ENCODE measurements at places on chromosomes 11 and 22.

GRCh38 chr11:92304271-92304670, 79.7 kb downstream of the FAT3 start:
- DNase-seq, result no peak

- DNase-seq, result no peak
Measured at GRCh38 chr11:10072841-10073240, 221.2 kb downstream of the SBF2 start.

GRCh38 chr11:2521081-2521732, 76.4 kb downstream of the KCNQ1 start:
- no peak for DNase-seq

DNA sequence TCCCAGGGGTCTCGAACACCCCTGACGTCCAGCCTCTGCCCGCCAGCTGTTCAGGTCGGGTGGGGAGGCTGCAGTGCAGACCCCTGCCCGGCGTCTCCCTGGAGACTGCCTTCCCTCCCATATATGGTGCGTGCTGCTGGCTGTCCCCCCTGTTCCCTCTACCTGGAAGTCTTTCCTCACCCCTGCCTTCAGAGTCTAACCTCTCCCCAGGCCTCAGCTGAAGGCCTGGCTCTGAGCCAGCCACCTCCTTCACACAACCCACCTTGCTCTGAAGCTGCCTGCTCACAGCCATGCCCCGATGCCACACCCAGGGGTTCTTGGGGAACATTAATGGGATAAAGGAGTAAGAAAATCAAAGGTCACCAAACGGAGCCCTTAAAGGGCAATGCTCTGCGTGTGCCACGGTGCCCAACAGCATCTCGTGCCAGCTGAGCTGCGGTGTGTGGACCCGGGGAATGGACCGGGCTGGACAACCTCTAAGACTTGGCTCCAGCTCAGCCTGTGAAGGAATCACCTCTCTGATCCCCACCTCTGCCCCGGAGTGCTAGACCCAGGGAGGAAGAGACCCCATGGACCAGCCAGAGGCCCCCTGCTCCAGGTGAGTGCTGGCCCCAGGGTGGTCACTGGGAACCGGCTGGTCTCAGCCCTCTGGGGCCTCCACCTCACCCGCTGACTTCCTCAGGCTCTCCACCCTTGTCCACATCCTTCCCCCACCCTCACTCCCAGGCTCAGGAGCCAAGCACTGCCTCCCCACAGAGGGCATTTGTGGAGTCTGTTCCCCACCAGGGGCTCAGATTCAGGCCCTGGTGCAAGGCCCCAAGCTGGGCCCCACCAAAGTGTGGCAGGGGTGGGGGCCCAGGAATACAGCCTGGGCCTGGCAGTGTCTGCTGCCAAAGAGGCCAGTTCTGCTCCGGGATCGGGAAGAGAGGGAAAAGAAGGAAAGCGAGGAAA, at the start of gene NLRP6:
NLRP6 (plus strand) TSS at position 407 of the 951 bp plus-strand sequence; CDS start at position 570, 163 bp downstream.
- no peak for DNase-seq

DNA sequence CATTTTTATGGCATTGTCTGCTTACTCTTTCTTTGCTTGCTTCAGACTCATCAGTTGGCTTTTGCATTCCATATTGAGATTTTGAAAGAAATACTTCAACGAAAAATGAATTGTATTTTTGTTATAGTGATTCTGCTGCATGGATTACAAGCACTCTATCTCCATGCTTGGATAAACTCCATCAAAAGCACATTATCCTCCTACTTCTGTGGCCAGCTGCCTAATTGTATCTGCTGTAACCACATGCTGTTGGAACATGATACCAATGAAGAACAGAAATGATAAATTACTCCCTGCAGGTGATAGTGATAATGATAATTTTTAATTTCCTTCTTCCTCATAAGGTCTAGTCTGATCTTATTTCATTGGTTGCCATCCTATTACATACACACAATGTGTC, 100.8 kb downstream of the PRMT3 start:
- DNase-seq, result peak; percentile 87

DNA sequence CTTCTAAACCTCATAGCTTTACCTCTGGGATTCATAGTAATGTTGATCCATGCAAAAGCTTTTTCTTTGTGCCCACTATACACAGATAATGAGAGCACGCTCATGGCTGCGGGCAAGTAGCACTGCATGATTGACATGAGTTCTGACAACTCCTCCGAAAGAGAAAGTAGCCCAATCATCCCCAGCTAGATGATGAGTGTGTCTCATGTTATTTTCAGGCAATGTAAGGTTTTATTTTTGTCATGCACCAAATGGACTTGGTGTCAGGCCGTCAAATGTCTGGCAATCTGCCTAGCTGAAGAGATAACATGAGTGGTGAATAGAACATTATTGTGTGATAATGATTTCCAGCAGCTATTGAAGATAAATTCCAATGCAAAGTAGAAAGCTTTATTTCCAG, 662.6 kb downstream of the NTM start:
- no peak for DNase-seq

DNA sequence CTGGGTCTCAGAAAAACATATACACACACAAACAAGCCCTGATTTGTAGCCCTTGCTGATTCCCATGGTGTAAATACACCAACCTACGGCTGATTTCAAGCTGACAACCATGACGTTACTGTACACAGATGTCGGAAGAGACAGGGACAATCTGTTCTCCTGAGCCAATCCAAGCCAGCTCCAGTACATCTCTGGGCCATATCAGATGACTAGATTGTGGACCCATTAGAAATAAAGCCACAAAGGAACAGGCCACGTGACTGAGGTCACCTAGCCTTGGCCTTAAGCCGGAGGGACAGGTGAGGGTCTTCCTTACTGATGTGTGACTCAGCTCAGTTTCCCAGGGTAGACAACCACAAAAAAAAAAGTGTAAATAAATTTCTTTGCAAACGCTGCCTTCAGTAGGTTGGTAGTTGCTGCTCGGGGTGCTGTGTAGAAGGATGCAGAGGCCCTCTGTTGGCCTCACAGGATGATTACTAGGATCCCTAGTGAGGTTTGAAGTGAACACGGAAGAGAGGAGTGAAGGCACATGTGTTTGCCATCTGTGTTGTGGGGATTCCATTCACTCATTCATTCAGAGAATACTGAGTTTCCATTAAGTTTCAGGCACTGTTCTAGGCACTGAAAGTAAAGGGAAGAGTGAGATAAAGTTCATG, 99.0 kb upstream of the LARGE1 start:
- DNase-seq, result no peak

DNA sequence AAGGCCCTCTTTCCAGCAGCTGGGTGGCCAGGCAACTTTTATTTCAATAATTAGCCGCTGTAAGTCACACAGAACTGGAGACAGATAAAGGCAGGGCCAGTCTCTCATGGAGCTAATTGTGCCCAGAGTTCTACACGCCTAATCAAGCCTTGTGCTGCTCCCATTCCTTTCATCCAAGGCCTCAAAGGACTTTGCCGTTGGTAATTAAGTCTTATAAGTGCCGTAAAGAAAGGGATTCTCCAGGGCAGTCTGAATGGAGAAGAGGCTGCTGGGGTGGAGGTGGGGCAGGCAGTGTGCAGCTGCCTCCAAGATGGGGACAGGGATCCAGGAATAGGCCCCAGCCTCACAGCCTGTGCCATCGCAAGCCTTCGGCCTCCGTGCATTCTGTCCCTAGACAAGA, 357.9 kb downstream of the TENM4 start:
- DNase-seq, result no peak

DNA sequence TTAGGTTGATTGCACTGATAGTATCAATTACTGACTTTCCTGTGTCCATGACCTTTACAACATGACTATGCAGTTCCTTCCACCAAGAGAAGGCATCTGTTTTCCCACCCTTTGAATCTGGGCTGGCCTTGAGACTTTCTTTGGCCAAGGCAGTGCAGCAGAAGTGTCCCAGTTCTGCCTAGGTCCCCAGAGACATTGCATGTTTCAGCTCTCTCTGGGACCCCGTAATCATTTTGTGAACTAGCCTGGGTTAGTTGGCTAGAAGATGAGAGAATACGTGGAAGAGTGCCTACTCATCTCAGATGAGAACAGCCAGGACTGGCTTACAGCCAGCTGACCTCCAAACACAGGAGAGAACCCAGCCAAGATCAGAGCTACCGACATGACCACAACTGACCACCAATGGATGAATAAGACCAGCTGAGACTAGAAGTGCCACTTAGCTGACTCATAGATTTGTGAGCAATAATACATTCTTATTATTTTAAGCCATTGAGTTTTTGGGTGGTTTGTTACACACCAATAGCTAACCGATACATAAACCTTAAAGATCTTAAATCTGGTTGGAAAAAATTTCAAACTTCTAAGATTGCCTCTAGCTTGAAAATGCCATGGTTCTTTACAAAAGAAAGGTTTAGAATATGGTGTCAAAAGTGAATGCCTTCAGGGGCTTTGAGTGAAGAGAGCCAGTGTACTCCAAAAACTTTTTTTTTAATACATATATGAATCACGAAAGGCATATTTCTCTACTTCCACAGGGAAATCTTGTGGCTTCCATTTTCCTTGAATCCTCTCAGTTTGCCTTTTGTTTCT, 145.2 kb downstream of the FBXO7 start:
- no peak for DNase-seq

DNA sequence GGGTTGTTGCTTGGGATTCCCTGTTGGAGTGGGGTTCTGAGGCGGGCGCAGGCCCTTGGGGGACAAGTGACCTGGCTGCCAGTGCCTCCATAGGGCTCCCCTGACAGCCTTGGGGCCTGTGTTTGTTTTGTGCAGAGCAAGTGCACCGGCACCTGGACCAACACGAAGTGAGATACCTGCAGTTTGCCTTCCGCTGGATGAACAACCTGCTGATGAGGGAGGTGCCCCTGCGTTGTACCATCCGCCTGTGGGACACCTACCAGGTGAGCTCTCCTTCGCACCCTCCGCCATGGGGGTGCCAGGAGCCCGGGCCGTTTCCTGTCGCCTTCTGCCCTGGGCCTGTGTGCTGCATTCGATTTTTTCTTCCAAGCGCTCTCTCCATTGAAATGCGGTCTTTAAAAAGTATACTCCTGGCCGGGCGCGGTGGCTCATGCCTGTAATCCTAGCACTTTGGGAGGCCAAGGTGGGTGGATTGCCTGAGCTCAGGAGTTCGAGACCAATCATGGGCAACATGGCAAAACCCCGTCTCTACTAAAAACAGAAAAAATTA, 274.6 kb downstream of the TBC1D22A start:
- no peak for DNase-seq

GRCh38 chr11:44754876-44755555, 28.3 kb downstream of the TSPAN18 start:
- DNase-seq, result peak; percentile 68

DNA sequence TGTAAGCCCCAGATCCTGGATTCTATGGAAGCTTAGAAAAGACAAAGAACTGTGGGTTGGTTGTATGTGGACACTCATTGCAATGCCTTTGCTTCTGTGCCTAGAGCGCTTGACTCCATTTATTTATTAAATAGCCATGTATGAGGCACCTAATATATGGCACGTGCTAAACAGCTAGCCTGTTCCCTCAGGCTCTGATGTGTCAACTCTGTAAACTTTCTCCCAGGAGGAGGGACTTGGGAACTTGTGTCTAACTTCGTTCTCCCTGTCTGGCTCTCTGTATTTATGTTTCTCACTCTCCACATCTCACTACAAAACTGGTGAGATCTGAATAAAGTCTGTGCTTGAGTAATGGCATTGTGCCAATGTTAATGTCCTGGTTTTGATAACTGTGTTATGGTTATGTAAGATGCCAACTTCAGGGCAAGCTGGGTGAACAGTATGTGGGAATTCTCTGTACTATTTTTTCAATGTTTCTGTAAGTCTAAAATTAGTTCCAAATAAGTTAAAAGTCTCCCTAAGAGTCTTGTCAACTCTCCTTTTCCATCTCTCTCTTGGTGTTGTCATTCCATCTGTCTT, 34.1 kb upstream of the ZBTB16 start:
- DNase-seq, result no peak

DNA sequence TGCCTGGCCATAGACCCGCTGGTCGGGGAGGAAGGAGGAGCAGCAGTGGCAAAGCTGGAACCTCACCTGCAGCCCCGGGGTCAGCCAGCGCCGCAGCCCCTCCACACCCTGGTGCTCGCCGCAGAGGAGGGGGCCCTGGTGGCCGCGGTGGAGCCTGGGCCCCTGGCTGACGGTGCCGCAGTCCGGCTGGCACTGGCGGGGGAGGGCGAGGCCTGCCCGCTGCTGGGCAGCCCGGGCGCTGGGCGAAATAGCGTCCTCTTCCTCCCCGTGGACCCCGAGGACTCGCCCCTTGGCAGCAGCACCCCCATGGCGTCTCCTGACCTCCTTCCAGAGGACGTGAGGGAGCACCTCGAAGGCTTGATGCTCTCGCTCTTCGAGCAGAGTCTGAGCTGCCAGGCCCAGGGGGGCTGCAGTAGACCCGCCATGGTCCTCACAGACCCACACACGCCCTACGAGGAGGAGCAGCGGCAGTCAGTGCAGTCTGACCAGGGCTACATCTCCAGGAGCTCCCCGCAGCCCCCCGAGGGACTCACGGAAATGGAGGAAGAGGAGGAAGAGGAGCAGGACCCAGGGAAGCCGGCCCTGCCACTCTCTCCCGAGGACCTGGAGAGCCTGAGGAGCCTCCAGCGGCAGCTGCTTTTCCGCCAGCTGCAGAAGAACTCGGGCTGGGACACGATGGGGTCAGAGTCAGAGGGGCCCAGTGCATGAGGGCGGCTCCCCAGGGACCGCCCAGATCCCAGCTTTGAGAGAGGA, 11.9 kb downstream of the TMEM121B start:
- DNase-seq, result no peak

DNA sequence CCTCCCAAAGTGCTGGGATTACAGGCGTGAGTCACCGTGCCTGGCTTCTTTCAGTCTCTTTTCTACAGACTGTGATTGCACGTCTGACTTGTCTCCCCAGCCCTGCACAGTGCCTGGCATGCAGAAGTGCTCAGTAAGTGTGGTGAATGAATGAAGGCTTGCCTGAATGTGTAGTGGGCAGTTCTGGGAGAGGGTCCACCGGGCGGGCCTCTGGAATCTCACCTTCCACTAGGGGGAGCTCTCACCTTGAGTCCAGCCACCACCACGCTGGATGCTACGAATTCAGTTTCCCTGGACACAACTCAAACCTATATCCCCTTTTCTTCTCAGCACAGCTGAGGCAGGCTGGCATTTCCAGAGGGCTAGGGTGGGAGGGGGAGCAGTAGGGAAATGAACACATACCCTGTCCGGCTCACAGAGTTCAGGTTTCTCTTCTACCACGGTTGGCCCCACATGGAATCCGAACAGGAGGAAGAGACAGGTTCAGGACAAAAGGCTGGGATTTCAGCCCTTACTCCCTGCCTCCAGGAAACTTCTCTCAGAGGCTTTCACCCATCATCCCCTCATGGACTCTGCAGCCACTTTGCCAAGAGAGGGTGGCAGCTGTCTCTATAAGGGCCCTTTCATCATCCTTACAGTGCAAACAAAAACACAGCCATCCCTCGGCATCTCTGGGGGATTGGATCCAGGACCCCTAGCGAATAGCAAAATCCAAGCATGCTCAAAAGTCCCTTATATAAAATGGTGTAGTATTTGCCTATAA, 86.8 kb downstream of the NECTIN1 start:
- peak; percentile 66 for DNase-seq

GRCh38 chr11:117465236-117465997, 137.8 kb downstream of the CEP164 start:
- DNase-seq, result no peak

- DNase-seq, result no peak
Measured at GRCh38 chr11:59801981-59802638, 8.5 kb downstream of the MRPL16 start.

Measured in NCI-H1092 (cell line).